Left cardiac atrium (tissue), 4 donors: ENCODE measurements at places on chromosomes 7 and 10. TPM values are rescaled to one million over a fixed set of nuclear protein-coding genes. Genes with fewer than 3 reads are reported as not detected.

The PAX4 gene
- not detected for total RNA-seq

The GPC2 gene
- total RNA-seq = 0.85 TPM

The IL15RA gene
- total RNA-seq = 15.7 TPM

The IFIT1B gene
- not detected for total RNA-seq

The SLC16A12 gene
- total RNA-seq = 6.2 TPM

The TAS2R5 gene
- total RNA-seq = 0.53 TPM
